Activated CD4-positive, alpha-beta T cell treated with anti-CD3 and anti-CD28 coated beads, Interleukin-10, Interleukin-2, amounts not matched to agents 100 ng/mL and 50 ng/mL, durations not matched to agents 16 hours and 8 hours (primary cell): ENCODE measurements at places on chromosomes 12 and 14.
A peak's percentile ranks its signal among the peaks of the same experiment; 100 is the strongest.

GRCh38 chr12:68792952-68793351 is 15.0 kb upstream of the MDM2 start:
- DNase-seq, result peak; percentile 44

DNA sequence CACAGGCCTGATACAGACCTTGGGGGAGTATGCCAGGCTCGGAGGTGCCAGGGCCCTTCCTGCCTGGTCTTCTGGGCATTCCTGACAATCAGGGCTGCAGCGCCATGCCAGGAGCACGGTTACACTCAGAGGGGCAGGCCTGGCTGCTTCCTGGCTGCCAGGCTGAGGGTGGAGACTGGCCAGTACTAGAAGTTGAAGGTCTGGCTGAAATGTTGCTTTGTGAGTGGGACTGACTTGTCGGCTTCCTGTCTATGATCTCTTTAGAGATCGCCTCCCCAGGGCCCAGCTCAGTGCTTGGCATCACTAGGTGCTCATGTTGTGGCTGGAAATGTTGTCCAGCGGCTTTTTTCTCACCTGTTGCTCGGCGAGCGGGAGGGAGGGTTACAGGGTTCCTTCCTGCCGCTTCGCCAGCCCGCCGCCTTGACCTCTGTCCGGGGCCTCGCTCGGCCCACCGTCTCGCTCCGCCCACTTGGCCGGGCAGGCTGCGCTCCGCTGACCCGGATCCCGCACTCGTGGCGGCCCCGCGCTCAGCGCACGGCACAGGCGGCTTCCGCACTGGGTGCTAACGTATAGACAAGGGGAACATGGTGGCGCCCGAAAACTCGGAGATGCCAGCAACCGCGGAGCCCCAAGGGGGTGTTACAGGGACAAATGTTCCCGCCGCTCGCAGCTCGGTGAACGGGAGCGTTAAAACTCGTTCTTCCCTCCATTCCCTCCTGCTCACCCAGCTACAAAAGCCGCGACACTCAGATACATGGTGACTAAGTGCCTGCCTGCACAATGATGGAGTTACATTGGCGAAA is 32.6 kb downstream of the PAPLN start:
- DNase-seq, result no peak

- DNase-seq, result peak; percentile 87
Observed at GRCh38 chr12:131104463-131105350, 151.0 kb downstream of the ADGRD1 start.

DNA sequence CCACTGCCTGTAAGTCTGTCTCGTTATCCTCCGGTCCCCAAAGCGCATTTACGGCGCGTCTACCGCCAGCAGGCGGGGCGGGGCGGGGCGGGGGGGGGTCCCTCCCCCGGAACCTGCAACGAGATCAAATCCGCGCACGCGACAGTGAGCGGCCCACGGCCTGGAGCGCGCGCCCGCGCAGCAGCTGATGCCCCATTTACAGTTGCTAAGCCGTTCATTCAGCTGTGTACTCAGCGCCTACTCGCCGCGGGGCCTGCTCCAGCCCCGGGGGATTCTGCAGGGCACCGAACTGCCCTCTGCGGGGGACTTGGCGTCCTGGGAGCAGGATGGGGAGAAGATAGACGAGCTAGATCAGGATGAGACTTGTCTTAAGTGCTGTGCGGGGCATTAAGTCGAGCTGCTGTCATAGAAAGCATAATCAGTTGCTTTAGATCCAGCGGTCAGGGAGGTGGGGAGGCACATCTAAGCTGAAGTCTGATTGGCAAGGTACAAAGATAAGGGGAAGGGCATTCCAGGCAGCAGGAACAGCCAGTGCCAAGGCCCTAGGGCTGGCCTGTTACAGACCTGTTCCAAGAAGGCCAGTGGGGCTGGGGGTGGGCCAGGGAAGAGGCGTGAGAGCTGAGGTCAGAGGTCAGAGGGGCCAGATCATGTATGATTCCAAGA is 1.4 kb upstream of the CCDC85C start:
- peak; percentile 71 for DNase-seq

DNA sequence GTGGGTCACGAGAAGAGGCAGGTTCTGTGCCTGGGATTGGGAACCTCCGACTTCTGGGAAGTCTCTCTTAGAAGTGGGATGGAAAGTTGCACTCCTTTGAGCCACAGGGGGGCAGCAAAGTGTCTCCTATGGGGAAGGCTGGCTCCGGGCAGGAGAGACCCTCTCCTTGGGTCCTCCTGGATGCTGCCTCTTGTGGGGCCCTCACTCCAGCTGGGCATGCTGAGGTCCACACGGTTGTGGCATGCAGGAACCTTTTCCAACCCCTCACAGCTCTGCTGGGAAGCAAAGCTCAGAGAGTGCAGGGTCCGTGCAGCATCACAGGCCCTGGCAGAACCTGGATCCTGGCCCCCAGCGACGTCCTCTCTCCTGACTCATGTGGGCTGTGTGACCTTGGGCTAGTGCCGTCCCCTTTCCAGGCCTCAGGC is 17.4 kb downstream of the SDSL start:
- no peak for DNase-seq

DNA sequence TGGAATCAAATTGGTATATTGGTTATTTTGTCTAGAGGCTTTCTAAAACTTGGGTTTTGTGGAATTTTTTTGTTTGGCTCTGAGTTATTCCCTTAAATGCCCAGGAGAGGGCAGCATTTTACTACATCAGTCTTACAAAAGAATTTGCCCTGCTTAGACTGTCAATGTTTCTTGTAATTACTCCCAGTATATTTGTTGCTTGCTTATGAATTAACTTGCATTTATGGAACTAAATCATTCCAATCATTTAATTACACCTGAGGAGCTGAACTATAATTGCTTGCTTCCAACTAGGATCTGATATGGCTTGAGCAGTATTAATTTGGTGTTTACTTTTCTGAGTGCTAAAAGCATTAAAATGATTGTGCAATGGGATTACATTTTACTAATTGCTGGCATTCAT is 48.7 kb downstream of the MIPOL1 start:
- peak; percentile 7 for DNase-seq
